ENCODE measurements at places on chromosomes 2 and 18.

DNA sequence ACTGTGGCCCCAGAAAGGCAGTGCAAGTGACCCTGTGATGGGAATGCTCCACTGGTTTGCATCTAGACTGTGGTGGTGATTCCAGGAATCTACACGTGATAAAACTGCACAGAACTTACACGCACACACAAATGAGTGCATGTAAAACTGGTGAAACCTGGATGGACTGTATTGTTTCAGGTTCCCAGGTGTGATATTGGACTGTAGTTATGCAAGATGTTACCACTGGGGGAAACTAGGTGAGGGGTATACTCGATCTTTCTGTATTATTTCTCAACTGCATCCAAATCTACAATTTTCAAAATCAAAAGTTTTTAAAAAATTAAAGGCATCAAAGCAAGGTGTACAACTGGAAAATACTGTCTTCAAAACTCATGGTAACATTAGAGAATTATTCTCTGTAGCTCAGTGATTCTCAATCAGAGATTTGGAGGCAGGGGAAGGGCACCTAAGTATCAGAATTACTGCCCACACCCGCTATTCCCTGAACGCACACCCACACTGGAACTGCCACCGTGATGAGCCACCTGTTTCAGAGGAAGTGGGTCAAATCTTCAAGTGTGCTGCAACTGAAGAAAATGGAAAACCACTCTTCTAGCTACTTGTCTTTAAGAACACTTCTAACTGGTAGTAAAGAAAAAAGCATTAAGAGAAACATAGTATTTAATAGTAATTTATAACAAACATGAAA is 26.7 kb downstream of the PTPN2 start:
- DNase-seq = no peak

GRCh38 chr18:77091366-77091765 is 41.2 kb downstream of the MBP start:
- no peak for DNase-seq

DNA sequence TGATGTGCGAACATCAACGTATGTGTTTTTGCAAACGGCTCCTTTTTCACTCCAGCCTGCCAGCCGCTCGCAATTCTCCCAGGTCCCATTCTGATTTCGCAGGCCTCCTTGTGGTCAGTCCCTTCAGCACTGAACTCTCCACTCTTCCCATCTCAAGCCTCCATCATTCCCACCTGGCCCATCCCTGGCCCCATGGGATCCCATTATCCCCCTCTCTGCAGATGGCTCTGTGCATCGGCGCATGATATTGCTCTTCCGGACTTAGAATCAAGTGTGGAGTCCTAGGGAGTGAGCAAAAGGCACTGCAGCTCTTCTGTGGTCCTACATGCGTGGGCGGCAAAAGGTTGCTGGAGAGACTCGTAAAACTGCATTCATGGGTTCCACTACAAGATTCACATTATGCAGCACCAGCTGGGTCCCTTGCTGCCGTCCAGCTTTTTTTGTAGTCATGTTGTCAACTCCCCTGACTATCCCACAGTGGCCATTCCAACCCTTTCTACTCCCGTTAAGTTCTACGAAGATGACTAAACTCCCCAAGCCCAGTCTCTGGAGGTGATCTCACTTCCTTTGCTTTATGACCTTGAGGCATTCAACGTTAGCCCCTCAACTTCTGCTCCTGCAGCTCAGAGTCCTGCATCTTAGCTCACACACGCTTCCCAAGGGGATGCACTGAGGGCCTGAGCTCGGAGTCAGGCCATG is 125.3 kb upstream of the NRP2 start:
- no peak for DNase-seq

DNA sequence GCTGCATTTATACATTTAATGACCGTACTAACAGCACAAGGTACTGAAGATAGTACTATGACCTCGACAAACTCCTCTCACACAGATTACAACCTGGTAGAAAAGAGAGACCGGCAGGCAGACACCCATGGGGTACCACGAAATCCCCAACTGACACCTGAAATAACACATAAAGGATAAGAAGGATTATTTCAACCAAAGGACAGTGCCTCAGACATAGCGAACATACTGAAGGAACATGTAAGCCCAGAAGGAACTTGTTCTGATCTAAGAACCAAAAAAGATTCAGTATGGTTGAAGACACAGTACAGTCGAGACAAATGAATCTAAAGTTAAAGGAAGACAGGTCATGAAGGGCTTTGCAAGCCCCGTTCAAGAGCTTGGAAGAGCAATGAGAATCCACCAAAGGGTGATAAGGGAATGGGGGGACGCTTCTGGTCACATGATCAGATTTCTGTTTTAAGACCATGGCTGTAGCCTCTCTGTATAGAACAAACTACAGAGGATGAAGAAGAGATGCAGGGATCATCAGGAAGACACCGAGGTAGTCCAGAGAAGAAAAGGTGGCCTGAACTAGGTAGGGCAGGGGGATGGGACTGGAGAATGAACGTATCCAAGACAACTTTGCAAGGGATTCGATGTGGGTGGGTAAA is 902 bp downstream of the MCFD2 start:
- DNase-seq = no peak

DNA sequence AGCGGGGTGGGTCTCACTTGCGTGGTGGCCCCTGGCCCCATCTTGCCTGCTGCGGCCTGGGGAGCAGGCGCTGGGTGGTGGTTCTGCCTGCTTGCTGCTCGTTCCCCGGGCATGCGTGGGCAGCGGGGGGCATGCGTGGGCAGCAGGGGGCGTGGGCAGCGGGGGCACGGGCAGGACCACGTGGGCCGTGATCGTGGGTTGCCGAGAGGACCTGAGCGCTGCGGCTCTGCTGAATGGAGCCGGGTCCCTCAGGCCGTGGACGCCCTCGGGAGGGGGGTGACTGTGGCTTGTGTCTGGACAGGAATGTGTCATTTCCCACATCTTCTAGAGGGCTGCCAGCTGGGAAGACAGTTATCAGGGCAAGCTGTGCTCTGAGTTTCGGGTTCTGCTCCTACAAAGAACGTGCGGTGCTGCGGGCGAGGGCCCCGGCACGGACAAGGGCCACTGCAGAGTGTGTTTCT is 8.3 kb upstream of the GAL3ST2 start:
- no peak for DNase-seq

GRCh38 chr18:73835656-73836364 is 311.8 kb downstream of the FBXO15 start:
- no peak for DNase-seq

DNA sequence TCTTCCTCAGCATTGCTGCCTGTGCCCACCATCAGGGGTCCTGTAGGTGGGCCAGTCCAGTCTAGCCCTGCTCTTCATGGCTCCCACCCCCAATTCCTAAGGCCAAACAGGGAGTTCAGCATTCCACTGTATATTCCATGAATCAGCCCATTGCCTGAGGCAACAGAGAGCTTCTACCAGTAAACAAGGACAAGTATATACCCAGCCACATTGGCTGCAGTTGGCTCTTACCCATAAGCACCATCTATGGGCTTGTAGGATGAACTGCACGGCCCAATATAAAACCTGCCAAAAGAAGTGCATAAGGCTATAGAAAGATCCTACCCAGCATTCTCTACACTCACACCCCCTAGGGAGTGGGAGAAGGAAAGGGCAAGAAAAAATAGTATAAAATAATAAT is 95.1 kb upstream of the SALL3 start:
- no peak for DNase-seq

DNA sequence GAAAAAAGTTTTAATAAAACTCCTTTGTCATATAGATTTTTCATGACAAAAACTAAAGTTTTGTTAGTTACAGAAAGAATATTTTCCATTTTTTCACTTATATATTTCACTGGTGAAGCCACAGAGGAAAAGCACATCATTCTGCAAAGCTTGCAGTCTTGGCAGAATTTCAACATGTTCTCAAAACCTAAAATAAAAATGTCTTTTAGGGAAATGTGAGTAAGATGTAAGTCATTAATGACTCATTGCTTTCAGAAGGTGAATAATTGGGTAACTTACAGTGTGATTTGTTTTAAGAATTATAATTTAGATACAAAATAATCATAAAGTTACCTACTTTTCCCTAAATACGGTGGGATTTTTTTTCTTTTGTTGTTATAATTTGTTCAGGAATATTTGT is 43.4 kb upstream of the TNFRSF11A start:
- DNase-seq = no peak

GRCh38 chr18:37588289-37588688 is 22.7 kb upstream of the CELF4 start:
- no peak for DNase-seq

- DNase-seq = no peak
These were observed 6.0 kb downstream of the ACVR2A start for GRCh38 chr2:147850838-147851237.

DNA sequence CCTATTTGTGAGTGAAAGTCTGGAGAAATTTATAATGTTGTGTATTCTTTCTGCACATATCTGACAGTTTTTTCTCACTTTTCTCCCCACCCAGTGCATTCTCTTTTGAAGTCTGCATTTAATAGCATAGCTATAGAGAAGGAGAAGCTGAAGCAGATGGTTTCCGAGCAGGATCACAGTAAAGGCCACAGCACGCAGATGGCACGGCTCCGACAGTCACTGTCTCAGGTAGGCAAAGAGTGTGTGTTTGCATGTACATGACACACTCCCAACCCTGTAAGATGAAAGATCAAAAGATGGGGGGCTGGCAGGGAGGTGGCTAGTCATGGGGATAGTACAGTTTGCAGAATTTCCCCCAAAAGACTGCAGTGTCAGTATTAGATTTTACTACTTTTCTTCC is 89.4 kb downstream of the PRKRA start:
- no peak for DNase-seq

- no peak for DNase-seq
These were observed 15.9 kb downstream of the KIDINS220 start for GRCh38 chr2:8821276-8822217.

DNA sequence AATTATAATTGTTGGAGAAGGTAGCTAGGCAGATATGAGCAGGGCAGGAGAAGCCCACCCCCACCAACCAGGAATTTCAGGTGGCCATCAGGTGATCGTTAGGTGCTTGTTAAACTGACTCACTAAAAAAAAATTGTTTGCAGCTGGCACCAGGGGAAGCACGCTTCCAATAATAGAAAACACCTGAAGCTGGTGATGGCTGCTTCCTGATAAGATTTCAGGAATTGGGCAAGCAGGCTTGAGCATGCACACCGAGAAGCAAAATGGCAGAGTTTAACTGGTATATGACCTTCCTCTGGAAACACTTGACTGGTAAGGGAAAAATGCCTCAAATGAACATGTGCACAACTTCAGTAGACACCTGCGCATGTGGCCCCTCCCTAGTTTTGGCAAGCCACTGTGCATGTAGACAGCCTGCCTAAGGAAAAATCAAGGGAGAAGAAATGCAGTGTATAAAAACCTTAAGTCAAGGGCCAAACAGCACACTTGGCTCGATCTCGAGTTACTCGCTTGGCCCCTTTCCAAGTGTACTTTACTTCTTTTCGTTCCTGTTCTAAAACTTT is 292.8 kb downstream of the CCDC85A start:
- no peak for DNase-seq

DNA sequence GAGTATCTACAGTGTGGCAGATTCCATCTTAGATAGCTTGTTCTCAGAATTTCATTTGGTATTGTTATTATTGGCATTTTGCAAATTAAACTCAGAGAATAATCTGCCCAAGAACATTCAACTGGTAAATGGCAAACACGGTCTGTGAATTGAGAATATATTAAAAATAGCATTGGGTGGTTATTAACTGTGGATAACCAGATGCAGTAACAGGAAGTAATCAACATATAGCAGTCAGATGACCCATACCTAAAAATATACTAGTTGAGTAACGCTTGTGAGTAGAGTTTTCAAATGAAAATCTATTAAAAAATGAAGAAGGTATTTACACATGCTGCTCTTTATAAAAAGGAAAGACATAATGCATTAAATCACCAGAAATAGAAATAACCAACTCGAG is 129.5 kb downstream of the ZNF804A start:
- no peak for DNase-seq
